ENCODE measurements at places on chromosomes 12 and 14.

DNA sequence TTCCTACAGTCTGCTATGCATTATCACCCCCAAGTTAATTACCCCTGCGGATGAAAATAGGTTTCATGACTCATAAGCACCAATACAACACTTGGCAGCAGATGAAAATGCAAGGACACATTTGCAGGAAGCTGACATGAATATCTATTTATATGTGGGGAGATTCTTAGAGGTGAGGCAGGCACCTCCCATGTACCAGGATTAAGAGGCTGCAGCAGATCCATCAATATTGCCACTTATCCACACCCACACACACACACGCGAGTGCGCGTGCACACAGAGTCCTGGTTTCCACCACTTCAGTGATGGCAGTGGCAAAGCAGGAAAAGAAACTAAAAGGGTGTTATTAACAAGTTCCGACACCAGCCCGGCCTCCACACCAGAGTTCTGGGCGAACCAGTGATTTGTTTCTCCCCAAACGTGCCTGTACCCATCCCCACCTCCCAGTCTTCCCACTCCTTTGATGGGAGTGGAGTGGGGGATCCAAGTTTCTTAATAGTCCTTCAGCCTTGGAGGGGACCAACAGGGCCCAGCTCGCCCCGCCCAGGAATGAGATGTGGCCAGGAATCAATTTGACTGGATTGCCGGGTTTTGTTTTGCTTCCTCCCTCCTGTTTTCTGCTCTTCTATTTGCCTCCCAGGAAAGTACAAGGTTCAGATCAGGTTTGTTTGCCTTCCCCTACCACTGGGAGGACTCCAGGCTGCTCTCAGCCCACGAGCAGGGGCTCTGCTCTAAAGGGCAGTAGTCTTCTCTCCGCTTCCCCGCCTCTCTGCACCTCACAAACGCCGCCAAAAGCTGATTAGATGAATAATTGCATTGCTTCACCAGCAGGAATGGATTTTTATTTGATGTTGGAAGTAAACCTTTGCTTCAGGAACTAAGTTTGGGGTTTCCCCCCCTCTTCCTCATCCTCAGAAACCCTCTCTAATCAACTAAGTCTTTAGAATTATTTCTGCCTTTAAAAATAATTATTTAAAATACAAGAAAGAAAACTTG lies 5.2 kb downstream of the IRF2BPL start:
- peak; percentile 65 for DNase-seq

DNA sequence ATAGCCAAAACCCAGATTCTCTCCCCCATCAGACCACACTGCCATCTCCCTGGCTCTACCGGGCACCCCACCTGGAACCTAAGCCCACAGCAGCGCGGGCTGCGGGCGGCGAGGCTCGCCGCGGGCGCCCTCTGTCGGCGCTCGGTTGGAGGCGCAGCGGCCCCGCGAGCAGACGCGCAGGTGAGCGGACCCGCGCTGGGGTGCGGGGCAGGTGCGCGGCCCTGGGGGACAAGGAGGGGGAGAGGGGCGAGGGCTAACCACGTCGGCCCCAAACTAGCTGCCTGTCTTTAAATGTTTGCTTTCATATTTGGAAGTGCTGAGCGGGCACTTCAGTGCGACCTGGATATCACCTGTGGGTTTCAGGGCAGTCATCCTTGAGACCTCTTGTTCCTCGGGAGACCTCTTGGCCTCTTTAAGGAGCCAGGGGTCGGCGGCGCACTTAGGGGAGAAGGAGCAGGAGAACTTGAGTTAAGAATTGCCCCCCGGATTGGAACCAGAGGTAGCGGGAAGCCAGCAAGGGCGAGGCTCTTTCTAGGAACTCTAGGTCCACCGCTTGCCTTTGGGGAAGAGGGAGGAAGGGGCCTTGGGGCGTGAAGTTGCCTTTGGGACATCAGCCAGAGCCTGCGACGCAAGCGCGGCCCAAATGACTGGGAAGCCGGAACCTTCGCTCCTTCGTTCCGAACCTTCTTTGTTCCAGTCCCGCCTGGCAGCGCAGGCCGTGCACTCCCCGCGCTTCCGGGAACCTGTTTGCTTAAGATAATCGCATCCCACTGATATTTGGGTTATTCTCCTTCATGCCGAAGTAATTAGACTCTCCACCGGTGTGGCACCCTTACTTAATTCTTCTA lies 78.7 kb downstream of the NEDD1 start:
- DNase-seq = peak; percentile 24

DNA sequence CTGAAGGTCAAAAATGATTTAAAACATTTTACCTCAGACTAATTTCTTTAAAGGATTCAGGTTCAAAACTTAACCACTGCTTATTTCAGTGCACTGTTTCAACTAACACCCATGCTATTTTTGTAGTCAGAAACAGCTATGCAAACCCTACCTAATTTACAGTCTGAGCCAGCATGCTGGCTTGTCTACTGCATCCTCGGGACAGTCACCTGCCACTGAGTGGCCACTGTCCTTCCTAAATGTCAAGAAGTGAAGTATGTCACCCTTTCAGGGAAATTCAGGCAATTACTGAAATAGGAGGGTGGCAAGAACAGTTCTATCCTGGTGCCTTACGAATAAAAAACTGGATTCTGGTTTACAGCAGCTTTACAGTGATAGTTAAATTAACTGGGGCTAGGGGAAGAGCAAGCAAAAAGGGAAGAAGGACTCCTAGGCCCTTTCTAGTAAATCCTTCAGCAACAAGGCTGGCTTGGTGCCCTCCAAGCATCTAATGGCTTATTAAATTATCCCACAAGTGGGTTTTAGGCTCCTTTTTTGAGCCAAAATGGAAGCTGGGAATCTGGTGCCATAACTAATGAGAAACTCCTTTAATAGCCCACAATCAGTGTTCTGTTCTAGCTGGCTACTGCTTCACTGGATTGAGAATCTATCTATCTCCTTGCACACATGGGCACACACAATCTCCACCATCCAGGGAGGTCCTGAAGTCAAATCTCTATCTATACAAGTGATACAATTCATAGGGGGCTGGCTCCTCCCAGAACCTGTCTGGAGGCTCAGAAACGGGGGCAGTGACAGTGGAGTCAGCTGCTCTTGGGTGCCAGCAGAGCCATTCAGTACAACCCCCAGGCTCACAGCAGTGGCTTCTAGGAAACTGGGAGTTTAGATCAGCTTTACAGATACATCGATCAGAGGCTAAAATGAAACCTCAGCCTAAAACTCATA lies 43.4 kb downstream of the SH2B3 start:
- no peak for DNase-seq

GRCh38 chr14:104138098-104138717 lies at the start of gene KIF26A:
Gene KIF26A (plus strand): TSS chr14:104138587. CDS start chr14:104138723, 136 bp downstream.
- DNase-seq = peak; percentile 6

- DNase-seq = peak; percentile 86
These were observed 7.6 kb downstream of the EVL start for GRCh38 chr14:100072783-100073346.

DNA sequence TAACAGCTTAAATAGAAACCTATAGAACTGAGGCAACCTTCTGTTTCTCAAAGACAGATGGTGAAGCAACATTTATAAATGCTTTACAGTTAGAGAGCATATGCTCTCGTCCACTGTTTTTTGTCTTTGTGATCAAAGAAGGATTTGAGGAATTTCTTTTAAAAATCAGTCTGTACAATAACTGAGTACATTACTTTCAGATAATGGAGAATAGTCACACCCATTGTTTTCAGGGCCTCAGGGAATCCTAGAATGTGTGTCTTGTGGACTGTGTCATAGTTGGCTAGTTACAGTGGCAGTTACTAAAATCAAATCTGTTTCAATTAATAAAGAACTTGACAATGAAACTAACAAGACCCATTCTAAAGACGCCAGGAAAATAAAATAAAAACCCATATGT lies 107.9 kb downstream of the PRKCH start:
- DNase-seq = peak; percentile 35

DNA sequence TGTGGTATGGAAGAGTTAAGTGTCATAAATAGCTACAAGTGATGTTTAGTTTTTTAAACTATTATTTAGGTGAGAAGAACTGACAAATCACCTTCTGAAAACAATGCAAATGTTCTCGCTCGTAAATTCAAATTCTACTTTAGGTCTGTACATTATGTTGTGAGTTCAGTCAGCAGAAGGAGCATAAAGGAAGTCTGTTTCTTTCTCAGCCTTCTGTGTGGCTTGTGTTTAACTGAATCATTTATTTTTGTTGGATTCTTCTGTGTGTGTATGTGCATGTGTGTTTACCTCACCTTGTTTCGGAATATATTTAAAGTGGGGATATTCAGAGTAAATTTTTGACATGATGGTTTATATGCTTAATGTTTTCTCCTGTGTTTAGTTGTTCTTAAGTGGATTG lies 285.9 kb downstream of the TMTC2 start:
- DNase-seq = no peak

DNA sequence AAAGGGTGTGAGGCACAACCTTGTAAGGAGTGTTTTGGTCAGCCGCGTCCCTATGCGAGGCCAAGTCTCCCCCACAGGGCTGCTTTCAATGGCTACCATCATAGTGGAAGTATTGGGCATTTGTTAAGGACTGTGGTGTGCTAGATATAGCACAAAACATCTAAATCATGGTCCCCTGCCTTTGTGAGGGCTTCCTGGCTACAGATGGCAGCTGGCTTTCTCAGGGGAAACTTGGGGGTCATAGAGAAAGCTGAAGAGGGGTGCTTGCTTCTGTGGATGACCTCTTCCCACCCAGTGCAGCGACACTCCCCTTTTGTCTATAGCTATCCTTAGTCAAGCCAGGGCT lies 315.8 kb downstream of the ZFP36L1 start:
- no peak for DNase-seq

GRCh38 chr12:123744836-123745235 lies 17.3 kb upstream of the DNAH10 start:
- no peak for DNase-seq

DNA sequence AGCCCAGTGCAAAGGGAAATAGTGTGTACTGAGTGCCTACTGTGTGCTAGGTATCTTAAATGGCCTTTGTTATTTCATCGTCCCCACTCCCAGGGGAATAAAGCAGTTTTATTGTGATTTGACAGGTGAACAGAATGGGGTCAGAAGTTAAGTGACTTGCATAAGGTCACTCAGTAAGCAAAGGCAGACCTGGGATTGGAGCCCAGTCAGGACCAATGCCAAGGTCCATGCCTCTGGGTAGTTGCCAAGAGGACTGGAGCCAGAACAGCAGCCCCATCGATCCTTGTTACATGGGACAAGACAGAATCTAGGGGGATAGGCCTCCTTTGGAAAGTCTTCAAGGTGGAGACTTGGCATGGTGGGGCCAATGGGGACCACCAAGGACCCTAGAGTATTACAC lies 227.4 kb upstream of the PWP1 start:
- DNase-seq = no peak

- DNase-seq = no peak
These were observed 7.7 kb upstream of the PSMA6 start for GRCh38 chr14:35284506-35284905.

DNA sequence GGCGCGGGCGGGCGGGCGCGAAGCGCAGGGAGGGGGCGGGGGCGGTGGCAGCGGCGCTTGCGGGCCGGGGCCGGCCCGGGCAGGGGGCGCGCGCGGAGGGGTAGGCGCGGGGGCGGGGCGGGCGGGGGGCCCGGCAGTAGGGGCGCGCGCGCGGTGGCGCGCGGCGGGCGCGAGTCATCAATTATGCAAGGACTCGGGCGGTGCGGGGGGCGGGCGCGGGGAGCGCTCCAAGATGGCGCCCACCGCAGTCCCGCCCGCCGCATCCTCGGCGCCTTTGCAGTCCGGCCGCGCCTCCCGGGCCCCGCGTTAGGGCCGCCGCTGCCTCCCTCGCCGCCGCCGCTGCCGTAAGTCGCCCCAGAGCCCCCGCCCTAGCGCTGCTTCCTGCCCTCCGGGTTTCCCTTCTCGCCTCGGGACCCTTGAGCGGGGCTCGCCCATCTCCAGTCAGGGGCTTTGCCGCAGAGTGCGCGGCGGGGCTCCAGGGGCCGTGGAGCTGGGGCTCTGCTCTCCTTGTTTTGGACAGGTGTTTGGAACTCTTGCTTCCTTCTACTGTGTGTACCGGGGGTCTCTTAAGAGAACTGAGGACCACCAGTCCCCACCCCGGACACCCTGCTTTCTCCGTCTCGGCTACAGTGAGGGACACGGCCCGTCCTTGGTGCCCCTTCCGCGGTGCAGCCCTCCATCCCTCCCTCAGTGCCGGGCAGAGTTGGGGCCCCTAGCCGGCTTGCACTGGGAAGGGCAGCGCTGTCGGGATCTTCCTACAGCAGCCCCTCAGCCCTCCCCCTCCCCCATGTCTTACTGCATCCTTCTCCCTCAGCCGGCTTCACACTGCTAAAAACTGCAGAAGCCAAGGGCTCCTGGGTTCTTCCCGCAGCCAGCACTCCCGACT lies at the start of gene SCN8A:
TSS of gene SCN8A (plus strand) at position 218 of the 886 bp plus-strand sequence. CDS start 71,585 bp downstream, outside the sequence.
- peak; percentile 3 for DNase-seq

DNA sequence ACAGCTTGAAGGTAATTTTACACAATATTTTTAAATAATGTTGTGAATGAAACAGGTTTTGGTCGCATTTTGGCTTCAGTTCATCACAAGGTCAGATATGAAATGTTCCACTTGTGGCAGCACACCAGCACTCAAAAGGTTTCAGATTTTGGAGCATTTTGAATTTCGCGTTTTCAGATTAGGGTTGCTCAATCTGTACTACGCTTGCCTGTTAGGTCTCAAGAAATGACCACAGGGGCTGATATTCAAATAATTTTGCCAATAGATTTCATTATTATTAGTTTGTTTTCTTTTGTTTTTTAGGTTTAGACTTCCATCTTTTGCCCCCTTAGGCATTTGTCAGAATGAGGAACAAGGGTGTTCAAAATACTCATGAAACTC lies 29.8 kb downstream of the DICER1 start:
- no peak for DNase-seq

- DNase-seq = no peak
These were observed 1249.0 kb downstream of the SLC16A7 start for GRCh38 chr12:60844875-60845274.
